NCI-H187 (cell line): ENCODE measurements at places on chromosomes 11 and 22.

GRCh38 chr22:41573677-41574076, 12.9 kb downstream of the CSDC2 start:
- no peak for DNase-seq

DNA sequence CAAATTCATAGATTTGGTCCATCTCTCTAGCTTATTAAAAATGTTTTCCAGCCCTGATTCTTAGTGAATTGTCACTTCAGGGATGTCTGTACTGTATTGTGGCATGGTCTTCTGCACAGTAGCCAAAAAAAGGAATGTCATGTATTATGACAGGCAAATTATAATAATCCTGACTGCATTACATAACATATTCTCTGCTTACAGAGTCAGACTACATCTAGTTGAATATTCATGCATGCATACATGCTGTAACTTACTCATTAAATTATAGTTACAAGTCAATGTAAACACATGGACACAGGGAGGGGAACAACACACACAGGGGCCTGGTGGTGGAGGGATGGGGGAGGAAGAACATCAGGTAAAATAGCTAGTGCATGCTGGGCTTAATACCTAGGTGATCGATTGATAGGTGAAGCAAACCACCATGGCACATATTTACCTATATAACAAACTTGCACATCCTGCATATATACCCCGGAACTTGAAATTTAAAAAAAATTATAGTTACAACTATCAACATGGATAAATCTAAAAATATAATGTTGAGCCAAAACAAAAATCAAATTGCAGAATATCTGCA, 31.5 kb upstream of the SMCO4 start:
- no peak for DNase-seq

DNA sequence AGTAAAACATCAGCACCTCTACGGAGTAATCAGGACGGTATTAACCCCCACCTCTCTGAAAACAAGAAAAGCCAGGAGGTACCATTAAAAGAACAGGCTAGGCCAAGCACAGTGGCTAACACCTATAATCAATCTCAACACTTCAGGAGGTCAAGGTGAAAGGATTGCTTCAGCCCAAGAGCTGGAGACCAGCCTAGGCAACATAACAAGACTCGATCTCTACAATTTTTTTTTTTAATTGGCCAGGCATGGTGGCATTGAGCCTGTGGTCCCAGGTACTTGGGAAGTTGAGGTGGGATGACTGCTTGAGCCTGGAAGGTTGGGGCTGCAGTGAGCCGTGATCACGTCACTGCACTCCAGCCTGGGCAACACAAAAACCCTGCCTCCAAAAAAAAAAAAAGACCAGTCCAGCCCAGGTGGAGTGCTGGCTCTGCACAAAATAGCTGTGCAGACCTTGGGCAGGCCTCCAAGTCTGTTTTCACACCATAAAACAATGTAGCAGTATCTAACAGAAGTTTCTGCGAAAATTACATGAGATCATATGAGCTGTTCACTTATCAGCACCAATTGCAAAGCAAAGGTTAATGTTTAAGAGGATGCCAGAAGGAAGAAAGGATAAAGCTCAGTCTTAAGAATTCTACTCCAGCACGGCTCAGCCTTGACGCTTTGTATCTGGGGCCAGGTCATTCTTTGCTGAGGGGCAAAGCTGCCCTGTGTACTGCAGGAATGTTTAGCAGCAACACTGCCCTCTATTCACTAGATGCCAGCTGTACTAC, 14.8 kb downstream of the CHKA start:
- no peak for DNase-seq

GRCh38 chr11:70742553-70743291, 344.4 kb downstream of the CTTN start:
- DNase-seq: peak; percentile 18
